ENCODE measurements at places on chromosomes 13 and 19.

DNA sequence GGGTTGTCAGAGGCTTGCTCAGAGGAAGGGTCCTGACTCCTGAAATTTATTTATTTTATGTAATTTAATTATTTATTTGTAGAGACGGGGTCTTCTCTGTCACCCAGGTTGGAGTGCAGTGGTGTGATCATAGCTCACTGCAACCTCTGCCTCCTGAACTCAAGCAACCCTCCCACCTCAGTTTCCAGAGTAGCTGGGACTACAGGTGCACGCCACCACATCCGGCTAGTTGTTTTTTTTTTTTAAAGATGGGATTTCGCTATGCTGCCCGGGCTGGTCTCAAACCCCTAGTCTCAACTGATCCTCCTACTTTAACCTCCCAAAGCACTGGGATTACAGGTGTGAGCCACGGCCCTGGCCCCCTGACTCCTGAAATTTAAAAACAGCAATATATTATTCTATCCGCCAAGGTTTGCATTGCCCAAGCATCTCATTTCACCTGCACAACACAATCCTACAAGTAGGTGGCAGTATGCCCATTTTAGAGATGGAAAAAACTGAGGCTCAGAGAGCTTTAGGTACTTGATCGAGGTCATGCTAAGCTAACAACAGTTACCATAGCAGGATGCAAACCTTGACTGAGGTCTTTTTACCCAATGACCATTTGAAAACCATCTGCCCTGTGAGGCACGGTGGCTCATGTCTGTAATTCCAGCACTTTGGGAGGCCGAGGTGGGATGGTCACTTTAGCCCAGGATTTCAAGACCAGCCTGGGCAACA, 18.1 kb downstream of the ARHGEF18 start:
- peak; percentile 43 for DNase-seq

- no peak for DNase-seq
Observed at GRCh38 chr19:50465986-50466705, 10.2 kb upstream of the EMC10 start.

DNA sequence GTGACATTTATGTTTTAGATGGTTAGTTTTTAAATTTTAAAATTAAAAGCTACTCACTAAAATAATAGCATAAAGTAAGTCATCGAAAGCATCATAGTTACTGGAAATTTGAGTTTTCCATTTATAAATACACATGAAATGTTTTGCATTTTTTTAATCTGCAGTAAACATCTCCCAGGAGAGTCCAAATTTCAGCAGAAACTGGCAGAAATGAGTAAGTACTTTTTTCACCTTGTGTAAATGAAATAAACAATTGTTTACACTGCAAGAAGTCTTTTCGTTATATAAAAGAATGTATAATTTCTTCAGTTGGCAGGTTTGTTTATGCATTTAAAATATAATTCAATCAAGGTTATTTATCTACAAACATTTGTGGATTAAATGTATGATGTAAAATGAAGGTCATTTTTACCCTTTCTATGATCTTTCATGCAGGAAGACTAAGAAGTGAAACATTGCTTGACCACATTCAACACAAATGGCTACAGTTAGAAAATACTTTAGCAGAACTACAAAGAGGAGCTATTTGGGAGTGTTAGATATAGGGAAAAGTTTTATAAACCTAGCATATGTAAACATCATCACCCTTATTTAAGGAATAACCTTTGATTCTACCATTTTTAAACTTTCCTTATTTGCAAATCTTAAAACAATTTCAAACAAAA, 55.6 kb downstream of the RCBTB2 start:
- DNase-seq, result no peak

GRCh38 chr13:64936879-64937278, 2293.3 kb downstream of the PCDH9 start:
- no peak for DNase-seq

GRCh38 chr19:1039646-1040475, at the start of gene ABCA7:
Gene ABCA7, plus strand, starts transcription at chr19:1040107. Its CDS starts 1,255 bp downstream, at chr19:1041362.
- DNase-seq, result peak; percentile 98

- peak; percentile 9 for DNase-seq
Observed at GRCh38 chr13:68257111-68257842, 1027.1 kb upstream of the PCDH9 start.

DNA sequence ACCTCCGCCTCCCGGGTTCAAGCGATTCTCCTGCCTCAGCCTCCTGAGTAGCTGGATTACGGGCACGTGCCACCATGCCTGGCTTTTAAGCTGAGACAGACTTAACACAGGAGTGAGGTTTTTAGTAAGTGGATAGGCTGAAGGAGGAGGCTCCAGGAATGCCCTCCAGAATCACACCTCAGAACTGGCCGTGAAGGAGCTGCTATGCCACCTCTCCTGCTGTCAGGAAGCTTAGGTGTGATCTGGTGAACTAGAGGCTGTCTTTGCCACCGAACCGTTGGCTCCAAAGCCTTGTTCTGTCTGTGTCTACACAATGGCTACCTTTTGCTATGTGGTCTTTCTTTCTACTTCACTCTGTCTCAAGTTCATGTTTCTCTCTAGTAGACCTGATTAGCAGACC, 4.2 kb downstream of the PDCD2L start:
- no peak for DNase-seq

- DNase-seq, result no peak
Observed at GRCh38 chr13:103284466-103284865, 218.2 kb upstream of the SLC10A2 start.

Measured in fibroblast of skin of right biceps (primary cell).